ENCODE measurements at places on chromosomes 5 and 9.

- no peak for DNase-seq
These were observed 161.4 kb upstream of the FBXL7 start for GRCh38 chr5:15338546-15338945.

DNA sequence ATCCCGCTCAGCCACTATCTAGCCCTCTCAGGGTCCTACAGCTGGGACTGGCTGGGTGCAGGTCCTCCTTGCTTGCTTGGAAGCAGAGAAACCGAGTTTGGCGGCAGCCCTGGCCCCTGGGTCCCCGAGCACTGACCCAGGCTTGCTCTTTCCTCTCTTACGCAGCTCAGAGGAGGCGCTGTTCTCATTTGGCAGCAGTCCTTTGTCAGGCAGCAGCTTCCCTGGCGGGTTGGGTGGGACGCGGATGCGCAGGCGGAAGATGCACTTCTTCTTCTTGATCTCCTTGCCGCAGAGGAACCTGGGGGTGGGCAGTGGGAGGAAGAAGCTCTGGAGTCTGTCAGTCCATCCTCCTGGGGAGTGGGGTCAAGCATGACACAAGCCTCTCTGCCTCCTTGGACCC, 14.5 kb downstream of the PHF19 start:
- no peak for DNase-seq

GRCh38 chr9:93713716-93714115, 137.3 kb downstream of the PHF2 start:
- DNase-seq, result no peak

DNA sequence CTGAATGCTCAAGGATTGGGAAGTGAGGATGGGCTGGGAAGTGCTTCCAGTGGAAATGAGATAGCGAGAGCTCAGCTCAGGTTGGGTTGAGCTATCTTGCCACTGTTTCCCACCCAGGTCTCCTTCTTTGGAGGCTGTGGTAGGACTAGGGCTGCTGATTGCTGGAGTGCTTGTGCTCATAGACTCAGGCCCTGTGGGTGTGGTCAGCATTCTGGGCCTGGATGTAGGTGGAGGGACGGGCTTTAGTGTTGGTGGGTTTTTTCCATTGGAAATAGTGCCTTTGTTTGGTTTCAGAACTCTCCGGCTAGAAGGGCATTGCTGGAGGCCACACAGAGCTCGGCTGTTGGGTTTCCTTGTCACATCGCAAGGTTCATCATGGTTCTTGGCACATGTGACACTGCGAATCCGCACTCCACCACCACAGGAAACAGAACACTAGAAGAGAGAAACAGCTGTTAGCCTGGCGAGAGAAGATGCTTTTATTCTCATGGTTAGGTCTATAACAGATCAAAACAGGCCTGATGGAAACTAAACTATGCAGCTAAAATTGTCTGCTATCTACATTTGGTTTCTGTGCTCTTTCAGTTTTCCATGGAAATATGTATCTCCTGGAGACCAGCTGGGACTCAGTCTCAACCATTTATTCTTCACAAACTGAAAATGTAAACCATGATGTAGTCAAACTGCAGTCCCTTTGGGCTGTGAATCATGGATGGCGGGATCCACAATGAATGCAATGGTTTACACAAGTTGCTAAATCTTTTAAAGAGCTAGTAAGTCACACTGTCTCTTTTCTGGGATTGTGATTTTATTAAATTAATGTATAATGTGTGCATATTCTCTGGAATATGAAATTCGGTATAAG, 136.2 kb downstream of the TARS1 start:
- DNase-seq, result no peak

GRCh38 chr9:21933281-21933680, 60.9 kb downstream of the CDKN2A start:
- no peak for DNase-seq
